Upper lobe of left lung (tissue), 6 donors: ENCODE measurements at places on chromosomes 2 and 18. TPM values are rescaled to one million over a fixed set of nuclear protein-coding genes. Genes with fewer than 3 reads are reported as not detected.

DNA sequence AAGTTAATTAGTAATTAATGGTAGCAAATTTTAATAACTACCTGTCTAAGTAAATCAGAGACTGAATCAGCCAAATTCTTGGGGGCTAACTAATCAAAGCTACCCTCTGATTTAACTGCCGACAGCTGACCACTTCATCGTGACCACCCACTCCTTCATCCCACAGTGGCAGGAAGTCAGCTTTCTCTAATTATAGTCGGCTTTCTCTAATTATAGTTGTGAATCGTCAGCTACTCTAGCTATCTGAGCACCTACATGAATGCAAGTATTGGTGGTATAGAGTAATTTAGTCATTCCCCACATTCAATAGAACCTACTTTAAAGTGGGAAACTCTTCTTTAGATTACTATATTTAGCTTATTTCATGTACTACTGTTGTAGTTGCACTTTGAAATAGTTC is 185.5 kb downstream of the PTGR3 start:
- no peak for DNase-seq

Gene MATN3
- total RNA-seq, result 11.6 TPM

Gene ESCO1
- 12.9 TPM for total RNA-seq

Gene SUCLG1
- total RNA-seq, result 80.4 TPM

Gene SNORC
- total RNA-seq, result 0.61 TPM

GRCh38 chr2:120778244-120778643 is 42.6 kb downstream of the GLI2 start:
- no peak for DNase-seq

DNA sequence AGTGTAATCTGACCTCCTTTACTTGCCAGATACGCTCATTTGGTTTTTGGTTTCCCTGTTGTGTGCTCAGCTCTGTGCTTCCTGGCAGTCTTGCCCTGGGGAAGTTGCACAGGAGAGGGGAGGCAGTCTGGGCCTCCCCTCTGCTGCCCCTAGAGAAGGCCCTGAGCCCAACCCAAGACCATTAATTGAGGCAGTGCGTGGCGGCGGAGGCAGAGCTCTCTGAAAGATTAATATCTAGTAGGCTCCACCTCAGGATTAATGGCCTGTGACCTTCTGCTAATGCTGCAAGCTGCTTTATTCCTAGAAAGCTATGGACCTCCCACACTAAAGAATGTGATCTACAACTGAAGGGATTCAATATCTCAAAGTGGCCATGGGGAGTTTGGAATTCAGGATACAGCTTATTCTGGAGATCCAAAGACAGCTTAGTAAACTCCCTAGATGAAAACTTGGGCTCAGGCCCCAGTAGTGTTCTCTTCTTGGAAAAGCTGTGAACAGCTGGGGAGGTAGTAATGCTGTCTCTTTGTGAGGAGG is 41.4 kb upstream of the MAPRE2 start:
- no peak for DNase-seq

GRCh38 chr18:62614494-62614893 is 91.7 kb downstream of the ZCCHC2 start:
- no peak for DNase-seq

DNA sequence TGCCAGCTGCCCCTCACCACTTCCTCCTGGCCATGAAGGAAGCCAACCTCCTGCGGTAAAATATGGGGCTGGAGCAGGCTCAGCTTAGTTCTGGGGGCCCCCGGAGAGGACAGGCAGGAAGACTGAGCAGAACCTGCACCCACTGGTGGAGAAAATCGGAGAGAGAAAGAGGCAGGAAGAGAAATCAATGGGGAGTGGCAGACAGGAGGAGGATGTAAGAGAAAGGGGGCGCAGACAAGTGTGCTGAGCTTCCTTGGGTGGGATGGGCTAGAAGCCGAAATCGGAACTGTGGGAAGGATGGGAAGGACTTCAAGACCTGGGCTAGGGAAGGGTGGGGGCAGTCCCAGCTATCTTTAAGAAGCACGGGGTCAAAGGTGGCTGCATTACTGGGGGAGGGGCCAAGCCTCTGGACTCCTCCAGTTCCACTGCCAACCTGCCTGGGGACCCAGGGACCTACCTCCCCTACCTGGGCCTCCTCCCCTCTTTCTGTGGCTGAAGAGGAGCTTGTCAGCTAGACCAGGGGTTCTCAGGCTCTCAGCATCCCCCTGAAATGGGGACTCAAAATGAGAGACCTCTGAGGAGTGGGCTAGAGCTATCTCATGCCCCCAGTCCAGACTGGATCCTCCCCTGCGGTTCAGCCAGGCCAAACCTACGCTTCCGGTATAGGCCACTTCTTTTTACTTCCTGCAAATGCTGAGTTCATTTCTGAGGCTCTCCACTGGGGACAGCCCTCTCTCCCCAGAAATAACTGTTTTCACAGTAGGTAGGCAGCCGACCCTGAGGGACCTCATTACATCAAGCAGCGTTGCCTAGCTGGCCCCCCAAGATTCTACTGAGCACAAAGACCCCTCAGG is 33.6 kb upstream of the B3GNT7 start:
- no peak for DNase-seq

DNA sequence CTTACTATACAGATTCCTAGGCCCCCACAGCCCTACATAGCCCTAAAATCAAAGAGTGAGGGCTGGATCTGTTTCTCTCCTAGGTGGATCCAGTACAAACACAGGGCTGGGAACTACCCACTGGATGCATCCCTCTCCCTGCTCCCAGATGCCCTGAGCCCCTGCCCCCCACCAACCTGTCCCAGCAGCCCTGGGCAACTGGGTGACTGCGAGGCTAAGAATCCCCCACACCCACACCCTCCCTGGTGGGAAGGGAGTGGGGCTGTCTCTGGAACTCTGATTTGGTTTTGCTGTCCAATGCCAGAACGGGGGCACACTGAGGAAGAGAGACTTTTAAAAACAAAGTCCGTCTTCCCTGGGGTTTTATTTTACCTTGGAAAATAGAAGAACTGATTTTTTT is 113.1 kb downstream of the SMAD7 start:
- no peak for DNase-seq

GRCh38 chr18:32208023-32208422 is 18.2 kb downstream of the MEP1B start:
- DNase-seq, result no peak

DNA sequence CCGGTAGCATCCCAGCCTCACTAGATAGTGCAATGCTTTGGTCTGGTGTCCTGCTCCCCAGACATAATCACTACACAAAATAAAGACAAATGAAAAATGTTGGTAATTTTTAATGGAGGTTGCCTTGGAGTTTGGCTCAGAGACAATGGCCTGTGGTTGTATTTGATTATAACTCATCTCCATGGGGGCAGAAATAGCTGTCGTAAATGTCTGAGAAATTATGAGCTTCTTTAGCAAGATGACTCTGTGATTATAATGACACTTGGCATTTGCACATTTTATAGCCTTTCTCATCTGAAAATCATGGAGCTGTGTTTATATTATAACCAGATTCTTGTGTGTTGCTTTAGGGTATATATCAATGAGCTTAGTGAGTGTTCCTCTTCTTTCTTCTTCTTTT is 1779.7 kb upstream of the CELF4 start:
- DNase-seq, result no peak

DNA sequence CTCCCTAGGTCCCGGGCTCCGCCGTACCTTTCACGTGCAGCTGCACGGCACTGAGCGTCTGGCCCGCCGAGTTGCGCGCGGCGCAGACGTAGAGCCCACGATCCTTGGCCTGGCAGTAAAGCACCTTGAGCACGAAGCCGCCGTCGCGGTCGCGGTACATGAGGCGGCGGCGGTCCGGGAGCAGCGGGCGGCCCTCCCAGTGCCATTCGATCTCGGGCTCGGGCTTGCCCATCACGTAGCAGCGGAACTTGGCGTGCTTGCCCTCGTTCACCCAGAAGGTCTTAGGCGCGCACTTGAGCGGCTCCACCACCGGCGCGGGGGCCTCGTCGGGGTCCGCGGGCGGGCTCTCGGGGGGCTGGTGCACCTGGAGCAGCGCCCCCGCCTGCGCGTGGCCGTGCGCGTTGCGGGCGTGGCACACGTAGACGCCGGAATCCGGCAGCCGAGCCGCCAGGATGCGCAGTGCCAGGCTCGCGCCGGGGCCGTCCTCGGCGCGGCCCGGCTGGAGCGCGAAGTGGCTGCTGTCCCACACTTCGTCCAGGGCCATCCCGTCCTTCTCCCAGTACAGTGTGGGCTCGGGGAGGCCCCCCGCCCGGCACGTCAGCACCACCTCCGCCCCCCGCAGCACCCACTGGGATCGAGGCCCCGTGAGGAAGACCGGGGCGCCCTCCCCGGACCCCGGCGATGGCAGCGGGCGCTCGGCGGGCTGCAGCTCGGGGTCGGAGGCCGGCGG is 980 bp downstream of the OBSL1 start:
- no peak for DNase-seq

Gene TMEM198
- total RNA-seq, result 2.7 TPM

Gene SIX2
- total RNA-seq, result not detected

Gene OTOF
- total RNA-seq, result 0.10 TPM

DNA sequence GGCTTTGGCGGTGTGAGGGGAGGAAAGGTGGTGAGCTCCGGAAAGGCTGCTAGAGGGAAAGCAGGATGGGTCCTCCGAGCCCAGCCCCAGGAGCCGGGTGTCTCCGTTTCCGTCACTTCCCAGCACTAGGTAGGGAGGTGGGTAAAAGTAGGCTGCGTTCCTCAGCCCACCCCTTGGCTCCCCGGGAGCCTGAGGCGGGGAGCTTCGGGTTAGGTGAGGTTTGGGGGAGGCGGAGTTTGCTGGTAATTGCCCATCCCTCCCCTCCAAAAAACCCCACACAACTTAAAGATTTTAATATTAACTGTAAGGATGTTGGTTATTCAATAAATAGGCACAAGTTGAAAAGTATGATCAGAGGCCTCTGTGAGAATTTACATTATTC is 552 bp upstream of the ATF2 start:
- DNase-seq, result no peak

Gene PLCD4
- 0.30 TPM for total RNA-seq

Gene FAM117B
- total RNA-seq, result 9.2 TPM

Gene MYL12A
- 666 TPM for total RNA-seq

Gene PCGF1
- 39.8 TPM for total RNA-seq

DNA sequence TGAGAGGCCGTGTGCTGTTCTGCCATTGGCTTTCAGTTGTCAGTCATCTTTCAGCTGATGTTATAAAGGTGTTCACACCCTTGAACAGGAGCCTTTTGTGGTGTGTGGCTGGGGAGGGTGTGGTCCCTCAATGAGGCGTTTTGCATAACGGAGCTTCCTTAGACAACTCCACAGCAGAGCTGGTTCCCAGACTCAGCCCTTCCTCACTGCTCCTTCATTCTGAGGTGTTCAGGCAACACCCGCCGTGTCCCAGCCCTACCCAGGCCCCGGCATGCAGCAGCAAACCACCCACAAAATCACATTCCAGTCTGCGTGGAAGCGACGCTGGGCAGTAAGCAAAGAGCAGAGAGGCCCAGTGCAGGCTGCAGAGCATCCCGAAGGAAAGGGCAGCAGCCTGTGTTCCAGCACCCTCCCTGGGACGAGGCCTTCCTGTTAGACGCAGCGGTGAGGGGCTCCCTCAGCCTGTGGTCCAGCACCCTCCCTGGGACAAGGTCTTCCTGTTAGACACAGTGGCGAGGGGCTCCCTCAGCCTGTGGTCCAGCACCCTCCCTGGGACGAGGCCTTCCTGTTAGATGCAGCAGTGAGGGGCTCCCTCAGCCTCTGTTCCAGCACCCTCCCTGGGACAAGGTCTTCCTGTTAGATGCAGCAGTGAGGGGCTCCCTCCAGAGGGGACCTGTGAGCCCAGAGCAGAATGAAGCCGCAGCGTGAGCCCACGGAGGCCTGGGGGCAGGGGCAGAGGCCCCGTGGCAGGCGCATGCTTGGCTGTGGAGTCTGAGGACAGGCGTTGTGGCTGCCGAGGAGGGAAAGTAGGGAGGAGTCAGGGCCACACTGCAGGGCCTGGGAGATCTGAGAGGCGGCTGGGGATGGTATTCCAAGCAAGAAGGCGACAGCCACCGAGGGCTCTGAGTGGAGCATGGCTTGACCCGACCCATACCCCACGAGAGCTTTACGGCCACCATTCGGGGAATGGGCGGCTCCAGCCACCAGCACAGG is 201.8 kb upstream of the HDAC4 start:
- DNase-seq, result peak; percentile 16

Gene LINC00305
- total RNA-seq, result not detected

Gene COL4A3
- 93.6 TPM for total RNA-seq

DNA sequence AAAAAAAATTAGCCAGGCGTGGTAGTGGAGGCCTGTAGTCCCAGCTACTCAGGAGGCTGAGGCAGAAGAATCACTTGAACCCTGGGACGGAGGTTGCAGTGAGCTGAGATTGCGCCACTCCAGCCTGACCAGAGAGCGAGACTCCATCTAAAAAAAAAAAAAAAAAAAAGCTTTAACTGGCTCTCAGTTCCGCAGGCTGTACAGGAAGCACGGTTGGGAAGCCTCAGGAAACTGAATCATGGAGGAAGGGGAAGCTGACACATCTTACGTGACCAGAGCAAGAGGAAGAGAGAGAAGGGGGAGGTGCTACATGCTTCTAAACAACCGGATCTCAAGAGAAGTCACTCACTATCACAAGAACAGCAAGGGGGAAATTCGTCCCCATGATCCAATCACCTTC is 505.6 kb upstream of the SLC8A1 start:
- peak; percentile 22 for DNase-seq

Gene GRHL1
- 12.8 TPM for total RNA-seq

DNA sequence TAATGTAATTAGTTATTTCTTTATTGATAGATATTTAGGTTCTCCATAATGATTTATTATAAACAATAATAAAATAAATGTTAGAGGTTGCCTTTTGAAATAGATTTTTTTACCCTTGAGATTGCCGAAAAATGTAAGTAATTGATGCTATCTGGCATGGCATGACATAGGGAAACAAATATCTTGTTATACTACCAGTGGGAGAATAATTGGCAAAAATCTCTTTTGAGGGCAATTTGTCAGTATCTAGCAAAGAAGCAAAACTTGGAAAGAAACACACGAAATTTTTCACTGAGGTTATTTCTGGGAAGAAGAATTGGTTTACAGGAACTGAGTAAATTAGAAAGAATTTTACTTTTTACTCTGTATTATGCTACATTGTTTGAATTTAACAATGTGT is 547.2 kb upstream of the SETBP1 start:
- no peak for DNase-seq

- no peak for DNase-seq
These were observed 34.1 kb downstream of the ARHGEF4 start for GRCh38 chr2:130870779-130871178.

Gene TMEM200C
- total RNA-seq, result 0.20 TPM
